ENCODE measurements at places on chromosomes 3 and 15.

- no peak for DNase-seq
Measured at GRCh38 chr3:188956839-188957489, 214.8 kb upstream of the TPRG1 start.

DNA sequence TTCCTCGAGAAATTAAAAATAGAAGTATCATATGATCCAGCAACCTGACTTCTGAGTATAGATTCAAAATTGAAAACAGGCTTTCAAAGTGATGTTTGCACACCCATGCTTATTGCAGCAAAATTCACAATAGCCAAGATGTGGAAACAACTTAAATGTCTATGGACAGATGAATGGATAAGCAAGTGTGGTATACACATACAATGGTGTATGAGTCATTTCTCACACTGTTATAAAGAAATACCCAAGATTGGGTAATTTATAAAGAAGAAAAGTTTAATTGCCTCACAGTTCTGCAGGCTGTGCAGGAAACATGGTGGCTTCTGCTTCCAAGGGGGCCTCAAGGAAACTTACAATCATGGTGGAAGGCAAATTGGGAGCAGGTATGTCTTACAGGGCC is 100.8 kb downstream of the KLF13 start:
- DNase-seq: no peak

- DNase-seq: no peak
Measured at GRCh38 chr3:51374456-51374855, 10.6 kb upstream of the MANF start.

DNA sequence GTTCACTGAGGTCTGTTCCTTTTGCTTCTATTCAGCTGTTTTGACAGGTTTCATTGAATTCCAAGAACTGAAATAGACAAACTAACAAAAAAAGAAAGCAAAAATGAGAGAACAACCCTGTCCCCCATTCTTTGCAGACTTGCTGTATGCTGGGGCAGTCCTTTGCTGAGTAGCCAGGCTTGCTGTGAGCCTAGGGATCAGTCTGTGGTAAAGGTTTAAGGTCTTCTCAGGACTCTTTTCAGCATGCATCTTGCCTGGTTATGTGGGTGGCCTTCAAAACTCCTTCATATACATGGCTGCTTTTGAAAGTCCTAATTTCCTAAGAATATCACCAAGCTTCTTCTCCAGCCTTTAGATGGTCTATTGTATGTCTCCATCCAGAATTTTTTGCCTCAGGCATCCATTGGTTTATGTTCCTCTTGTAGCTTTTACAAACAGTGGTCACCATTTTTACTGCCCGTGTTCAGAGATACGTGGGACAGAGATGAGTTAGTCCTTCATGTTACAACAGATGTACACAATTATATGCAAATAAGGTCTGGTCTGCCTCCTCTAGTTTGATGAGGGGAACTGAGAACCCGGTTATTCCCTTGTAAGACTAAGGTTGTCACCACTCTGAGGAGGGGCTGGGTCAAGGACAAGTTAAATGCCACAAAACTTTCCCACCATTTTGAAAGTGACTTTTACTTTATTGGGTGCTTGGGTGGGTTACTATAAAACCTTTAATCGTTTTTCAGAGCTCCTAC is 41.4 kb downstream of the SACM1L start:
- DNase-seq: no peak

DNA sequence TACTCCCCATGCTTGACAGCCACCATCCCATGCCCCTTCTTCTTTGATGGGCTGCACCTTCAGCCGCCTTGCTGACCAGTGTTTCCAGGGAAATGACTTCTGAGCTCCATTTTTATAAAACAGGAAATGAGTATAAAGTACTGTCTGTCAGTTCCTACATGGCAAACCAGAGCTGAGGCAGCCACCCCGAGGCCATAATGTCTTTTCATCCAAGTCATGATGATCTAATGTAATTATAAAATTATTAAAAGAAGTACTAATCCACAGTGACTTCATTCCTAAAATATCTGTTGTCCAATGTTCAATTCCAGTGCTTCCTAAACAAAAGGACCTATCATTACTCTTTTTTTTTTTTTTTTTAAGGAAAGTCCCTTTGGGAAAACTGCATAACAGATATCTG is 75.2 kb upstream of the HERC1 start:
- no peak for DNase-seq

- DNase-seq: no peak
Measured at GRCh38 chr3:142853270-142854168, 35.4 kb downstream of the PCOLCE2 start.

GRCh38 chr3:143121241-143122088 is 1.9 kb downstream of the CHST2 start:
- DNase-seq: no peak

DNA sequence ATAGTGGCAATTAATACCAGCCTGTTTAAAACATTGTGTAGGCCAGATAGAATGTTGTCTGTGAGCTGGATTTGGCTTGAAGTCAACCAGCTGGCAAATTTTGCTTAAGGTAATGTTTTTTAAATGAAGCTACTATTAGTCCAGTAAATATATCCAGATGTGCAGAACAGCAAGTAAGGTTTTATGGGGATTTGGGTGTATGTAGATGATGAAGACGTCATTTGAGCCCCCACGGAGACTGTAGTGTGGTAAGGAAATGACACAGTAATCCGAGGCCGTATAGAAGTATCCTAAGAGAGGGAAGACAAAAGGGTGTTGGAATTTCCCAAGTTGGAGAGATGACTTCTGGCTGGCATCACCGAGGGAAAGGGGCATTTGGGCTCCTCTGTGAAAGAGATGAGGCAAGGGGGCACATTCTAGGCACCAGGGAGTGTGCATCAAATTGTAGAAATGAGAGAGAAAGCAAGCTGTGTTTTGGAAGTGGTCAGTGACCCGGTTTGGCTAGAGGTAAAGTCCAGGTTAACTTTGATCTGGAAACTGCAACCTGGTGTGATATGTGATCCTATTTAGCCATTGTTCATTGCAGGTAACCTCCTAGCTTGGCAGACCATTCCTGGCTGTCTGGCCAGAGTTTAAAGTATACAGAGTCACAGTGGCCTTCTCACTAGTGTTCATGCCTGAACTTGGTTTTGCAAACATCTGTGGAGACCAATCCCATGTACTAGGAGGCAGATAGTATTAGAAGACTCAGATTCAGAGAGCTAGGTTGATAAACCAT is 104.2 kb downstream of the ITPR1 start:
- DNase-seq: no peak

DNA sequence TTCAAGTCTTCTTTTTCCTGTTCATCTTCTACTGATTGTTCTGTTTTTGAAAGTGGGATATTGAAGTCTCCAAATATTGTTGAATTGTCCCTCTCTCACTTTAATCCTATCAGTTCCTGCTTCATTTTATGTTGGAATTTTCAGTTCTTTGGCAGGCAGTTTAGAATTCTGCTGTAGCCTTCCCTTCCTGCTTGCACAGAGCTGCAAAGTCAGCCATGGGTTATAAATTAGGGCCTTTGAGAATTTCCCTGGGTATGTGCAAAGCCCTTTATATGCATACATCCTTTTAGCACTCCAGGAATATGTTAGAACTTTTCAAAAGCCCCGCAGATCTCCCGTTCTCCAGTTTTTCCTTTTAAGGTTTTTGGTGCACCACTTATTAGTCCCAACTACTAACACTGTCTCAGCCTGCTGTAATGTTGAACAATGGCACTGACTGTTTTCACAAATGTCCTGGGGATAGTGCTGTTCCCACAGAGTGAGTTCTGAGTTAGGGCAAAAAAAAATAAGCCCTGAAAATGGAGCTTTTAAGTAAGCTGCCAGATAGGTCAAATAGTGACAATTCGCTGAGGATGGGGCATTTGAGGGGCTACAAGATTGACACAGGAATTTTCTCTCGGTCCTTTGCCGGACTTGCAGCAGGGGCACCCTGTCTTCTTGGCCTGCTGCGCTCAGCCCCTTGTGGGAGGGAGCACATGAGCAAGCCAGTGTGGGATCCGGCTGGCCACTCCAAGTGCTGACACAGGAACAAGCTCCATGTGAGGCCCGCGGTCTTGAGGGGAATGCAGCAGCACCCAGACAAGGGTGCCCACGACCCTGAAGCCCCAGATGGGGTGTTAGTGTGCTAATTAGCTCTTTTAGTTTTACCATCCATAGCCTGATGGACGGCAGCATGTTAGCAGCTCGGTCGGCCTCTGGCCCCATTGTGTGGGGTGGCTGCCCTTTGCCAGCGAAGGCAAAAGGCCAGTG is 96.0 kb downstream of the VPS8 start:
- DNase-seq: no peak

DNA sequence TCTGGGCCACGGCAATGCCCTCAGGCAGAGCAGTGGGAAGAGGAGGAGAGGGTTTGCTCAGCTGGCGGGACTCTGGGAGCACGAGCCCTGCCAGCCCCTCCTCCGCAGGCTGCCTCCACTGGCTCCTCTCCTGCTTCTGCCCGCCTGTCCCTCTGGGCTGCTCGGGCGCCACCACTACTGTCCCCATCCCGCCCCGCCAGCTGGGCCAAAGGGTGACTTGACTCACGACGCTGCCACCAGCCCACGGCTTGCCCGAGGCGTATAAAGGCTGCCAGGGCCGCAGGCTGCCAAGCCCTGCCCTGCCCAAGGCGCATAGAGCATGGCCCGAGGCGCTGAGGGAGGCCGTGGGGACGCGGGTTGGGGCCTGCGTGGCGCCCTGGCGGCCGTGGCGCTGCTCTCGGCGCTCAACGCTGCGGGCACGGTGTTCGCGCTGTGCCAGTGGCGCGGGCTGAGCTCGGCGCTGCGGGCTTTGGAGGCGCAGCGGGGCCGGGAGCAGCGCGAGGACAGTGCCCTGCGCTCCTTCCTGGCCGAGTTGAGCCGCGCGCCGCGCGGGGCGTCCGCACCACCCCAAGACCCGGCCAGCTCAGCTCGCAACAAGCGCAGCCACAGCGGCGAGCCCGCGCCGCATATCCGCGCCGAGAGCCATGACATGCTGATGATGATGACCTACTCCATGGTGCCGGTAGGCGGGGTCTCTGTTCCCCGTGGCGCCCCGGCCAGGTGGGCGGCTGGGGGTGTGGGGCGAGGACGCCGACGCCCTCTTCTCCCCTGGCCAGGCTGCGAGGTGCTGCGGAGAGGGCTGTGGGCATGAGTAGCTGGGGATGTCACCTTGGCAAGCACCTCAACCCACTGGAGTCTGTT is at the start of gene GLDN:
Gene GLDN (plus strand): TSS at position 290 of the 861 bp plus-strand sequence. CDS start 30 bp downstream, at position 320.
- no peak for DNase-seq

GRCh38 chr3:113265231-113265630 is 53.9 kb downstream of the BOC start:
- no peak for DNase-seq

DNA sequence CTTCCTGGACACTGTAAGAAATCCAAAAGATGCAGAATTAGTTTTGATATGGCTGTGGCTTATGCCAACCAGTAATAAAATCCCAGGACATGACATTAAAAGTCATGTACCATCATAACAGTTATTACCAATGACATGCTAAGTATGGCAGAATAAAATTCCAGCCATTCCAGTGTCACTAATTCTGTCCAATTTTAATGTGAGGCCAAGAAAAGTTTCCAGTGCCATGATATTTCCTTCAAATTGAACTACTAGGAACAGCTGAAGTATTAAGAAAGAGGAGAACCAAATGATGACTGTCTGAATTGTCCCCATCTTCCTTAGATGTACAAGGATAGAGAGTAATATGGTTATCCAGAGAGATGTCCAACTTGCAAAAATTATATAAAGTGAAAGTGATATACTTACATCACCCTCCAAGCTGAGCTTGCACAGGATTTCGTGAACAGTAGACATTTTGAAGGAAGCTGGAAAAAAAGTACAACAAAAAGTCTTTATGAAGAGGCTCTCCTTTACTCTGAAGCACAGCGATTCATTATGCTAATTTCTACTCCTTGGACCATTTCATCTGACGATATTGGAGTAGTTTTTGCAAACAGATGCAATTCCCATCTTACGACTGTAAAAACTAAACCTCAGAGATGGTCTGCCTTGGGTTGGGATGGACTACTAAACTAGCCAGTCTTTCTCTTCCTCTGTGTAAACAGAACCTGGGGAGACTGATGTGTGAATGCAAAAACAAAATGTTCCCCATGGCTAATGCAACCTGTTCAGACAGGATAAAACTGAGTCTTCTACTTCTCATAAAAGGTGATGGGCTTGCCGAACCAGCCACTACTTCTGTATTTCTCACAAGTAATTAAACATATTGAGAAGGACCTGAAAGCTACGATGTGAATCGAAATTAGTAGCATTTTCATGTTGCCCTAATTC is 11.9 kb downstream of the ANXA2 start:
- no peak for DNase-seq

Measured in DMS153 (cell line).